ENCODE measurements at places on chromosomes 16 and 17.
A peak's percentile ranks its signal among the peaks of the same experiment; 100 is the strongest.

- no peak for DNase-seq
These were observed 298.8 kb upstream of the IRX3 start for GRCh38 chr16:54585094-54585997.

GRCh38 chr17:66980896-66981295, 16.4 kb downstream of the CACNG4 start:
- DNase-seq: no peak

- DNase-seq: no peak
These were observed 11.3 kb downstream of the WDR45B start for GRCh38 chr17:82636626-82637598.

GRCh38 chr16:22098405-22099255, 6.3 kb downstream of the VWA3A start:
- DNase-seq: peak; percentile 77

DNA sequence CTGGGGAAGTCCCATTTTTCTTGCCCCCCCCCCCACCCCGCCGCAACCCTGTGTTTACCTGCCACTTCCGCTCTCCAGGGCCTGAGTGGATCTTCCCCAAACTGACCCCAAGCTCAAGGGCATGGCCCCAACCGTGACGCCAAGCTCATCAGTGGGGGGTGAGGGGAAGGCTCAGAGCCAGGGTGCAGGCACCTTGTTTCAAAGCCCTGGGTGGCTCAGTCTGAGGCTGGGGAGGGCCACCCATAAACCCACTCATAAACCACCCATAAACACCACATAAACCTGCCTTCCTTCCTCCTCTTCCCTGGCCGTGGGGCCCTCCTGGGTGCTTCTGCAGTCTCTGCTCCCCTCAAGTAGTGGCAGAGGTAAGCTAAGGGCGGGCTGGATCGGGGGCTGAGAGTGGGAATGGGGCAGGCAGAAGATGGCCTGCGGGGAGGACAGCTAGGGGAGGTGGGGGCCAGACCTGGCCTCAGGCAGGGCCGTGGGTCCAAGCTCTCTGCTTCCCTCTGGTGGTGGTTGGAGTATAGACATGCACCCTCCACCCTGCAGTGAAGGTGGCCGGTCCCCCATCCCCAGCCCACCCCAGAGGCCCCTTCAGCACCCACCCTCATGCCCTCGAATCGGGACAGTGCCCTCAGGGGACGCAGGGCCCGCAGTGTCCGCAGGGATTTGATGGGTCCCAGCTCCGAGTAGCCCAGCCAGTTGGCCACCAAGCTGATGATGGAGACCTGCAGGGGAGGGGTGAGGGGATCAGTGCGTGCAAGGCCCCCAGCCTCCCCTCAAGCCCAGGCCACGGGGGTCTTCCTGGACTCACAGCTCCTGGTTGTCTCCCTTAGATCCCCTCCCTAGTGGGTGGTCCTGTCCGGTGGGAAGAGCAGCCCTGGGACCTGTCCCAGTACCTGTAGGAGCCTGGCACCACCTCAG, 14.6 kb upstream of the CD79B start:
- peak; percentile 27 for DNase-seq

DNA sequence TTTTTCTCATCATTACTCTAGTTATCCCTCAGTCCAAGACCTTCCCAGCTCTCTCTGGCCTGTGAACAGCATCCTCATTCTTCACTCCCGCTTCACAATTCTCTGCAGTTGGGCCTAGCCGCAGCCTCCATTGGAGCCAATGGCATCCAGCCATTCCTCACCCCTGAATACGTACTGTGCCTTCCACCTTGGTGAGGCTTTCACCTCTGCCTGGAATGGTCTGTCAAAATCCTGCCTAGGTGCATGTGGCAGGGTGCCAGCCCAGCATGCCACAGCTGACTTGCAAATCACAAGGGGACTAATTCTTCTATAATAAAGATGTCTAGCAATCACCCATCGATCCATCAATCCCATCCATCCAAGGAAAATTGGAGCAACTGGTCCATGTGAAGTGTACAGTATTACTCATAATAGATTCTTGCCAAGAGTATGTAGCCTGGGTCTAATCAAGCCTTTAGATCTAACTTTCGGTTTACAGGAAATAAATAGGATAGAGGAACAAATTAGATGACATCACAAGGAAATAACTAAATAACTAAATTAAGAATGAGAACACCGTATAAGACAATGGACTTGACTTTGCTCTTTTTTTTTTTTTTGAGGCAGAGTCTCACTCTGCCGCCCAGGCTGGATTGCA, 5.1 kb upstream of the CX3CL1 start:
- no peak for DNase-seq

GRCh38 chr16:24075931-24076716, 180.0 kb upstream of the CACNG3 start:
- DNase-seq: peak; percentile 46

- no peak for DNase-seq
These were observed 78.0 kb downstream of the MPRIP start for GRCh38 chr17:17120294-17120693.

- DNase-seq: peak; percentile 70
These were observed 23.8 kb downstream of the AKAP1 start for GRCh38 chr17:57108671-57109392.

- no peak for DNase-seq
These were observed 10.2 kb downstream of the CNTNAP1 start for GRCh38 chr17:42692489-42692888.

DNA sequence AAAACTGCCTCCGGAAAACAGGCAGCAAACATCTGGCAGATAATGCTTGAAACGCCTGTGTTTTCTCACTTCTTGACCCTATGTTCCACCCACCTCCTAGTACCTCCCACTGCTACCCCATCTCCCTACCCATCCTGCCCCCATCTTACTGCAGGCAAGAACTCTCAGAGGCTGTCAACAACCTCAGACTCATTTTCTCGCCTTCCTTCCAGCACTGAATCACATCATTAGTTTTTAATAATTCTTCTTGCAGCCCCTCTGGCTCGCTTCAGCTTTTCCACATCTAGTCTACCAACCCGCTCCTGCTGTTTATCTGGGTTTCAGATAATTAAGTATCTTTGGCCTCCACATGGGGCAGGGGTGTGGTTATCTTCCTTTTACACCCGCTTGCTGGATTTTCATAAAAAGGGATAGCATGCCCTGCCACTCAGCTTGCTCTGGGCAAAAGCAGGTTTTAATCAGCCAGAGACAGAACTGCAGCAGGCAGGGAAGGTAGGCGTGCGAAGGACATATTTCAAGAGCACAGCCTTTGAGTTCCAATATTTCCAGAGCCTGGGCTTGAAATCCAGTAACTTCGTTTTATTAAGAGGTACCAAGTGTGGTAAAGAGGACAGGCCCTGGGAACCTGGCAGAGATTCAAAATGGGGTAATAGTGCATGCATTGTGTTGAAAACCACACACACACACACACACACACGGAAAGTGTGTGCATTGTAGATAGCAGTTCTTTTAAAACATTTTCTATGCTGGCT, 87.5 kb downstream of the BMERB1 start:
- DNase-seq: no peak

DNA sequence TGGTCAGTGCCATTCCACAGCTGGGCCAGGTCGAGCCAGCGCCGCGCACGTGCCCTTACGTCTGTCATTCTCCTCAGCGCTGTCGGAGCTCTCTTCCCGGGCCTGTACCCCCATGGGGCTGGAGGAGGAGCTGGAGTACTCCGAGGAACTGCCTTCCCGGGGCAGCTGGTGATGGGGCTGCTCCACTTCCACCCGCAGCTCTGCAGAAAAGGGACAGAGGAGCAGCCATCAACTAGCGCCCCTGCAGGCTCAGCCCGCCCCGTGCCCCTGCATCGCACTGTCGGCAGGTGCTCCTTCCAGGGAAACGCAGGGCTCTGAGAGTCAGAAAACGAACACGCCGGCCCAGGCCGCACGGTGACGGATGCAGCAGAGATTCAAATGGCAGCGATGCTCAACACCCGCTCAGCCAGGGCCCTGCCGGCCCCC, 20.9 kb downstream of the MAP1LC3B start:
- DNase-seq: no peak

DNA sequence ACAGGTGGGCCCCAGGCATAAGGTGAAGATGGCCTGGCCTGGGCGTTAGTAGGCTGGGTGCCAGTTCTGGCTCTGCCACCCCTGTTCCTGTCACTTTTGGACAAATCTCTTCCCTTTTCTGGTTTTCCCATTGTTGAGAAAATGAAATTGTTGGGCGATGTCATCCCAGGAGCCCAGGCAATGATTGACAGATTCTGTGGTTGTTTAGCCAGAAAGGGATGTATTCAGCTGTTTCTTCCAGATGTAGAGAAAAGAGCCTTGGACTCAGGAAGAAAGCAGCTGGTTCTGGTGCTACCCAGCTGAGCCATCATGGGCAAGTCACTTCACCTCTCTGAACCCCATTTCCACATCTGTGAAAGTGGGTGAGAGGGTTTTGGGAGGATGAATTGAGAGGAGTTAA, 60.1 kb upstream of the MRTFB start:
- no peak for DNase-seq

DNA sequence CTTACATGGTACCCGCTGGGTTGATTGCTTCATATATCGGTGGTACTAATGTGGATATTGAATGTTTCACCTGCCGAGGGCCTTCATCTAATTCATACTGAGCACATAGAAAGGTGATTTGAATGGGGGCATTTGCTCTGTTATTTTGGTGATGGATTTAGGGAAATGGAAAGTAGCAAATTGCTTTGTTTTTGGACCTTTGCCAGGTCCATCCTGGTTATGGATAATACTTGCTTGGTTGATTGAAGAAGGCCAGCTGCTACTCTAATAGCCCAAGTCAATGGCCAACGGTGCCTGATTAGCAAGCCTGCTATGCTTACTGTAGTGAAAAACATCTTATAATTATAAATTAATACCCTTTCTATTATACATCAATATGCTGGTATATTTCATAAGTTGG, 253.6 kb downstream of the CDH13 start:
- DNase-seq: no peak

GRCh38 chr16:10013364-10013763, 168.9 kb downstream of the GRIN2A start:
- no peak for DNase-seq

DNA sequence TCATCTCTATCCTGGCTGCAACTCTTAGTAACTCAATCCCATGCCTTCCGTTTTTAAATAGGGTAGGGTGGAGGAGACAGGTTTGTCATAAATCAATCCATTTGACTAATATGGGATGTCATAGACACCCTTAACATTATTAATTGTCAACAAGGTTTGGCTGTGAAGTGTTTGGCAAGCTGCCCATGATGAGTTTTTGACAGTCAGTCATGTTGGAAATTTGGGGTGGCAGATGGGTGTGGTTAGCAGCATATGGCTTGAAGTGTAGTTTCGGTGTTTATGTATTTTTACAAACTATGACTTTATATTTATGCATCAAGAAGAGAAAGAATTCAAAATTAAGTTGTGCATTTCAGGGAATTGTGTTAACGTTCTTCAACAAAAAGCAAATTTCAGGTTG, 221.8 kb upstream of the CDH5 start:
- no peak for DNase-seq

- no peak for DNase-seq
These were observed 10.5 kb downstream of the MNT start for GRCh38 chr17:2390199-2390836.

DNA sequence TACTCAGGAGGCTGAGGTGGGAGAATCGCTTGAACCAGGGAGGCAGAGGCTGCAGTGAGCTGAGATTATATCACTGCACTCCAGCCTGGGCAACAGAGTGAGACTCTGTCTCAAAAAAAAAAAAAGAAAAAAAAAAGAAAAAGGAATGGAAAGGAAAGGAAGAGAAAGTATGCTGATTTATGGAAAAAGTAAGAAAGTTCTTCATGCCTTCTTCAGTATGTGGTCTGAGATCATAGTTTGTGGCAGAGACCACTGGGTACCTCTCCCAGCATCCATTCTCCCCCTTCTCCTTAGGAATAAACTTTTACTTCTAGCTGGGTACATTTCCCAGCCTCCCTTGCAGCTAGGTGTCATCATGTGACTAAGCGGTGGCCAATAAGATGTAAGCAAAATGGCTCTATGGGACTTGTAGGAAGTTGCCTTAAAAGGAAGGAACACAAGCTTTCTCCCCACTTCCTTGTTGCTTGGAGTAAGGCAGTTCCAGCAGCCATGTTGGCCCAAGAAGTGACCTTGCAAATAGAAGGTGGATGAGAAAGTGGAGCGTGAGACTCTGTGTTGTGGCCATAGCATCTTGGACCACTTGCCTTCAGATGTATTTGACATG, 26.1 kb upstream of the XPO6 start:
- no peak for DNase-seq

- peak; percentile 24 for DNase-seq
These were observed at the start of gene MT1A for GRCh38 chr16:56637814-56638750. MT1A (plus strand) TSS chr16:56638666; CDS start chr16:56638739, 73 bp downstream.

DNA sequence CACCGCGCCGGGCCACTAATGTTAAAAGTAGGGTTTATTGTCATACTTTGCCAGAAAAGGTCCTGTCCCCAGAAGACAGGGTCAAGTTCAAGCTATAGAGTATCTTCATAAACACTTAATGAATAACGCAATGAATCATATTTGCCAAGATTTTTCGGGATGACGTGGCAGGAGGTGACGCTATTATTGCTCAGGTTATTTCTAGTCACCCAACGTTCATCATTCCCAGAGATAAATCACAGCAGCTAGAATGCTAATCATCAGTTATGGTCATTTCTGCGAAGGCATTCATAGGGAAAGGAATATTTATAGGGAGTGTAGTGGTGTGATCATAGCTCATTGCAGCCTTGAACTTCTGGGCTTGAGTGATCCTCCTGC, 2.0 kb downstream of the TMC5 start:
- DNase-seq: no peak

DNA sequence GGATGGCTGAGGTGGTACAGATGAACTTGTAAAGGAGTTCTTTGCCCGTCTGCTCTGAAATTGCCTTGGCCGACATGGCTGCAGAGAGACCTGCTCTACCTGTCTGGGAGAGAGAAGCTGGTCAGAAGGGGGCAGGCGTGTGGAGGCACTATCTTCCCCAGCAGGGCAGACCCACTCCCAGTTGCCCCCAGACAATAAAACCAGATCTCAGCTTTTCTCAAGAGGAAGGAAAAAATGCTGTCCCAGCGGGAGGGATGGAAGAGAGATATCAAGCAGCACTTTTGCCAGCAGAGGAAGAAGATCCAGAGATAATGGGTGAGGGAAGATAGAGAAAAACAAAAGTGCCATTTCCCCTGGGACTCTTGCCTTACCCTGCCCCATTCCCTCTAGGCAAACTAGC, 5.0 kb downstream of the ACLY start:
- no peak for DNase-seq

- no peak for DNase-seq
These were observed 17.6 kb downstream of the APPBP2 start for GRCh38 chr17:60508384-60508980.

- DNase-seq: no peak
These were observed 7.3 kb downstream of the RPS15A start for GRCh38 chr16:18782697-18783429.

DNA sequence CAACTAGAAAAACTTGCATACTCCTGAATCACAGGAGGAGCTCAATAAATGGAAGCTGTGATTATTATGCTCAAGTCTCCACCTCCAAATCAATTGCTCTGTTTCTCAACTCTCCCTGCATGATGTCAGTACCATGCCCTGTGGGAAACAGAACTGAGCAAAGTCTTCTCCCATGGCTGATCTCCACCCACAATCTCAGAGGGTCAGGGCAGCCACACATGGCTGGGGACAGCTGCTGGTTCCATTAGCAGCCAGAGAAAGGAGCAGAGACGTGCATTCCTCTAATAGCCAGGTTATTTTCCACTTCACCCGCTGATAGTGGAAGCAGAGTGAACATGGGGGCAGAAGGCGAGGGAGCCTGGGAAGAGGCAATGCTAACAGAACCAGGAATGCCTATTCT, 85.5 kb upstream of the TMEM132E start:
- DNase-seq: no peak

Data from SW480 (cell line).